Hematopoietic multipotent progenitor cell treated with erythropoietin and hydrocortisone succinate and interleukin-3 and kit ligand, for 17 days (in vitro differentiated cells): ENCODE measurements at places on chromosomes 7 and 10.

- no peak for DNase-seq
Measured at GRCh38 chr7:147569116-147569913, 1021.3 kb upstream of the C7orf33 start.

GRCh38 chr7:109206196-109206595 lies 636.5 kb downstream of the DNAJB9 start:
- no peak for DNase-seq

DNA sequence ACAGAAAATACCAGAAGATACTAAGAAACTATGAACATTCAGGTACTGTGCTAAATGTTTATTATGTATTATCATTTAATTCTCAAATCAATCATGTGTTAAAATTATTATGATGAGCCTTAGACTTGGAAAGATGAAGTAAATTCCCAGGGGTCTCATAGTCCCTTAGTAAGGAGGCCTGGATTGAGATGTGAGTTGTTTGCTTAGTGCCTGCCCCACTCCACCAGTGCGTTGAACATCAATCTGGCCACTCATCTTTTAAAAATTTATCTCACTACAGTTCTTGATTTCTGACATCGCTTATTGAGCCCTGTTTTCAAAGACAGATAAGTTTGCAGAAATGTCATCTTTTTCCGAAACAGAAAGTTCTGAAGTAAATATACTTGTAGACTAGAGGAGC lies 618.4 kb upstream of the SEMA3D start:
- no peak for DNase-seq

DNA sequence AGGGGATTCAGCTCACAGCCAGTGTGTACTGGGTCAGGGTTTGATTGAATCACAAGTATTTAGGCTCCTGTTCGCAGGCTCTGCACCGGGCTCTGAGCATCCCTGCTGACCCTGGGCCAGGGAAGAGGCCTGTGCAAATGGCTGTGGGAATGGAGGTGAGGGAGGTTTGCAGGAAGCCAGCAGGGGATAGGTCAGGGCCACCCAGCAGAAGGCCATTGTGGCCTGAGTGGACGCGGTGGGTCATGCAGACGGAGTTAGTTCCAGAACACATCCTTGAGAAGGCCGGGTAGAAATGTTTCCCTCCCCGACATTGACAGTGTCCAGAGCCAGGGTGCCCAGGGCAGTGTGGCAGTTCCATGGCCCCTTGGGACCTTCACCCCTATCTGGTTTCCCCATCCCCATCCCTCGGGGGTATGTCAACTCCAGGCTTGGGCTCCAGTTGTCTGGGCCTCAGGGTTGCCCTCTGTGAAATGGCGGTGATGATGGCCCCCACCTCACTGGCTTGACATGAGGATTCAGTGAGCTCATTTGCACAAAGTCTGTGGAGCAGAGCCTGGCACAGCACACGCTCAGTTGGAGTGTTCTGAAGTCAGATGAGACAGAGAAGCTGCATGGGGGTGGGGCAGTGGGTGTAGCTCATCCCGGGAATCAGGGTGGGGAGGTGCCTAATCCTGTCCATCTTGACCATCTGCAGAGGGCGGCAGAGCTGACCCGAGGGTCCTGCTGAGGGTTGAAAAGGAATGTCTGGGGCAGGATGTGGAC lies 107.6 kb downstream of the ADCY1 start:
- DNase-seq = no peak

GRCh38 chr10:121302541-121303180 lies 295.6 kb downstream of the FGFR2 start:
- DNase-seq = no peak

DNA sequence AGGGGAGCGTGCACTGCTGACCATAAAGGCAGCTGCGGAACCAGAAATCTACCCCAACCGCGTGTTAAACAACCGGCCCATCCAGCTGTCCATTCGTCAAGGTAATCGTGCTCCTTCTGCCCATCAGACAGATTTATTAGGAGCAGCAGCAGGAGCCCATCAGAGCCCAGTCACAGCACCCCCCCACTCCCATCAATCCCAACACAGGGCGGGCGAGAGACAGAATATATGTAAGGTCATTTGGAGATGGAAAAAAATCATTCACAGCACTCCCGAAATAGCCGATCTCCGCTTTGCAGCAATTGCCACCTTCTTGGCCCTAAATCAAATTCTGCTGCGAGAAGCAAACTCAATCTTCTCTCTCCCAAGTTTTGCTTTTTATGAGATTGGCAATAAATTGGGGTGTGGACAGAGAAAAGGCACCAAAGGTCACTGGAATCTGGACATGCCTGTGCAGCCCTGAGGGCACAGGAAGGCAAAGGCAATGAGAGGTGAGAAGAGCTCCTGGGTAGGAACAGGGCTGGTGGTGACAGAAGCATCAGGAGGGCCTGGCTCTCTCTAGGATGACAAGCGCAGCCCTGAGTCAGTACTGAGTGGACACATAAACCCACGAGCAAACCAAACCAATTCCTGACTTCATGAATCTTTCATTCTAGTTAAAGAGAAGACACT lies 145.0 kb upstream of the ZMIZ1 start:
- DNase-seq = no peak

- no peak for DNase-seq
Measured at GRCh38 chr7:21568762-21569161, 25.9 kb downstream of the DNAH11 start.

DNA sequence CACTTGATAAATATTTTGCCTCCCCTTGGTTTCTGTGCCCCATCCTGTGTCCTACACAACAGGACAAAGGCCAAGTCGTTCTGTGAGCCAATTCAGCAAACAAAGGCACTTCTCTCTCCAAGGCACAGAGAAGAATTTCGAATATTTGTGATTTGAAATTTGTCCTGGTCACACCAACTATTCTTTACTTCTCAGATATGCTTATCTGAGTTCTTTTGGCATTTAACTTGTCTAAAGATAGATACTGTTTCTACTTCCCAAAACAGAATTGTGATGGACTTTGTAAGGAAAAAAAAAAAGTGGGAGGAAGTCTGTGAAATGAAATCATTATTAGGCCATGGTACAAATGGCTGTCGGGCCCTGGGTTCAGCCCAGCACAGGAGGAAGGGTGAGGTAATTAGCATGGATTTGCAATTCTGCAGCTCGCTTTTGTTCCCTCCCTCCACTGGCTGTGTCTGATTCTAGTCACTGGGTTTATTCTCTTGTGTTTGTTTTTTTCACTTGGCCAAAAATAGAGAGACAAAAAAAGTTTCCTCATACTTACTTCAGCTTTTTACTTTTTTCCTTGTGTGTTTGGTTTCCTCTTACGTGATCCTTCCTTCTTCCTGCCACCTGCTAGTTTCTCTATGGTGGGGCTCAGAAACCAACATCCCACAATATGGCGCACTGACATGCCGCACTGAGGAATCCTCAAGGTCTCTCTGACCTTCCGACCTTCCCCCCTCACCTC lies 108.2 kb upstream of the MKLN1 start:
- no peak for DNase-seq

- DNase-seq = no peak
Measured at GRCh38 chr10:125448596-125448995, 234.4 kb downstream of the TEX36 start.

GRCh38 chr10:99674762-99675161 lies 15.5 kb downstream of the ENTPD7 start:
- no peak for DNase-seq

GRCh38 chr10:84484541-84484940 lies 156.2 kb downstream of the CCSER2 start:
- no peak for DNase-seq

- DNase-seq = no peak
Measured at GRCh38 chr7:77571801-77572200, 34.7 kb downstream of the PTPN12 start.

- no peak for DNase-seq
Measured at GRCh38 chr7:9822458-9823290, 1151.0 kb upstream of the PHF14 start.

DNA sequence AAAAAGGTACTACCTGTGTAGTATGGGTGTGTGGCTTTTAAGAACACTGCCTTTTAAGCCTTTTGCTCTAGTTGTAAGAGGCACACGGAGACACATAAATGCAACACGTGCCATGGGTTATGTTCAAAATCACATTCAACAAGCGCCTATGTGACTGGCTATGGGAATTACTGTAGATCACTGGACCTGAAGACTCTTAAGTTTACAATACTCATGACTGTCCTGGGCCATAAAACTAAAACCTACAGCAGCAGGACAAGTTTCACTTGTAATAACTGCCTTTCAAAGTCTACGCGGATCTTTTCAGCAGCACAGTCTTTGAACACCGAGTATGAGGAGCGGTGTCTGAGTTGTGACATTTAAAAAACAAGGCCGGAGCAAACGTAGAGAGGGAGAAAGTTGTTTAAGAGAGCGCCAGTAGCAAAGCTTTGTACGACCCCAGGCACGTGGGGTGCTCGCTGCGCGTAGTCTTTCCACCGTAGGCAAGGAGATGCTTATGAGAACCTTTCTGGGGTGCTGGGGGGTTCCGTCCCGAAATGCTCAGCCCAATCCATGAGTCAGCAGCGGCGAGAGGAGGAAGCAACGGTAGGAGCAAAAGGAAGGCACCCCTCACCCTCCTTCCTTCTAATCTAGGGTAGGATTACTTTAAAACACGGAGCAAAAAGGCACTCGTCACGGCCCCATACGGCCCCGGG lies 662 bp downstream of the DNAJC2 start:
- peak; percentile 41 for DNase-seq

DNA sequence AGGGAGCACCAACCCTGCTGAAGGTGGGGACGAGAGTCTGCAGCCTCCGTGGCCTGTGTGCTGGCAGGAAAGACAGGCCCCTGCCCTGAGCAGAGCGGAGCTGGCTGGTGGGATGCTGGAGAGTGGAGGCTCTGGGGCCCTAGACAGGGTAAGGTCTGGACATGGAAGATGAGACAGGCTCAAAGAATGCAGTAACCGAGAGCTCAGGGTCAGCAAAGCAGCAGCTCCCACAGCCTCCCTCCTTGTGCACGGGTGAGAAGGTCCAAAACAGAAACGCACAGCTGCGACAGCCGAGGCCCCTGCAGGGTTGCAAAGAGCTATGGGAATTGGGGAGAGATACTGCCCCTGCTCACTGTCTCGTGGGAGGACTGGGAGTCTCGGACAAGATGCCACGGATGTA lies 80.5 kb downstream of the TNS3 start:
- DNase-seq = no peak

- DNase-seq = no peak
Measured at GRCh38 chr10:26839966-26840627, 20.7 kb downstream of the ABI1 start.

GRCh38 chr7:44712012-44712411 lies 36.6 kb upstream of the ZMIZ2 start:
- no peak for DNase-seq

DNA sequence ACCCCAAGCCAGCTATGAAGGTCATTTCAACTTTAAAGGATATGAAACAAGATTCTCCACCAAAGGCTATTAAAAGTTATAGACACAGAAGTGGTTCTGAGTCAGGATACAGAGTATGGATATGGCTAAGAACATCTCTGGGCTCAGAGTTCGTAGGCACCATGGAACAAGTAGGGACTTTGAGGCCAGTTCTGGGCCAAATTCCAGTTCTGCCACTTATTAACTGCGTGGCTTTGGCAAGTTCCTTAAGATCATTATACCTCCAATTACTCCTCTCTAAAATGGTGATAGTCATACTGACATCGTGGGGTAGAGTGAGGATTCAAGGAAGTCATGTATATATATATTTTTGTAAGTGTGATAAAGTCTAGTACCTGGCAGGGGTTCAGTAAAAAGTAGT lies 105.8 kb upstream of the NFE2L3 start:
- DNase-seq = no peak

DNA sequence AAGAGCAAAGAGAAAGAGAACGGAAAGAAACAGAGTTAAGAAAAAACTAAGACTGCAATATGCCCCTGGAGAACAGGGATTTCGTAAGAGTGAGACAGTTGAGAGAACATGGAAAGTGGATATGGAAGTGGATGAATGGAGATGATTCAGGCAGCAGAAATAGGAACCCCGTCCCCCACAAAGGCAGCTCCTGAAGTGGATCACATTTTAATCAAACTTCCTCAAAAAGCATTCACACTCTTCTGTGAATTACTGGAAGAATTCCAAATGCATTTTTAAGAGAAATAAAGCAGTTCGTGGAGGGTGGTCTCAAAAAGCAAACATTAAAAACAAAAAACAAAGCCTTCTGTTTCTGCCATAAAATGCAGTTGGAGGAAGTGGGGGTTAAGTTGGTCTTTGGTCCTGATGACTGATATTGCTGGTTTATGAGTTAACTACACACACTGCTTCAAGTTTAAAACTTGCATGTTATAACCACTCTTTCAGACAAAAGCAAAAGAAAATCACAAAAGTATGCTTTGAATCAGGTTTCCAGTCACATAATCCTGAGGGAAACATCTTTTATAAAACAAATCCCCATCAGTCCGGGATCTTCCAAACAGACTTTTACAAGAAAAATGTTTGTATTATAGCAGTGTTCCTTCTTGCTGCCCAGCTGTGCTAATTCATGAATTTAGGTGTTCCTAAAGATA lies 214.3 kb downstream of the FANK1 start:
- DNase-seq = no peak

- no peak for DNase-seq
Measured at GRCh38 chr10:119216127-119216526, 8.8 kb downstream of the GRK5 start.

GRCh38 chr7:105690325-105690945 lies 109.1 kb upstream of the EFCAB10 start:
- no peak for DNase-seq

- no peak for DNase-seq
Measured at GRCh38 chr7:149525280-149525679, 27.7 kb upstream of the ZNF746 start.

- no peak for DNase-seq
Measured at GRCh38 chr7:91291902-91292301, 27.7 kb downstream of the FZD1 start.

DNA sequence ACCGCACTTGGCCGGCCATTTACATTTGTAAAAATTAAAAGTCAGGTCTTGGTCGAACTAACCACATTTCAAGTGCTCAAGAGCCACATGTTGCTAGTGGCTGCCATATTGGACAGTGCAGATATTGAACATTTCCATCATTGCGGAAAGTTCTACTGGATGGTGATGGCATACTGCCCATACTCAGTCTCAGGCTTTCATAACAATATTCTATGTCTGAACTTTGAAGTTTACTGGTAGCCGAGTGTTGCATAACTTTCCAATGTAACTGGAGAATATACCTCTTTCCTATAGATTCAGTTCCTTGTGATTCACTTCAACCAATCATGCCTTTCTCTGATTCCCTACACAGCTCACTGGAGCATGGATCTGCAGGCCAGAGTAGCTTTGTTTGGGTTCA lies 43.7 kb downstream of the PSMC2 start:
- DNase-seq = no peak

DNA sequence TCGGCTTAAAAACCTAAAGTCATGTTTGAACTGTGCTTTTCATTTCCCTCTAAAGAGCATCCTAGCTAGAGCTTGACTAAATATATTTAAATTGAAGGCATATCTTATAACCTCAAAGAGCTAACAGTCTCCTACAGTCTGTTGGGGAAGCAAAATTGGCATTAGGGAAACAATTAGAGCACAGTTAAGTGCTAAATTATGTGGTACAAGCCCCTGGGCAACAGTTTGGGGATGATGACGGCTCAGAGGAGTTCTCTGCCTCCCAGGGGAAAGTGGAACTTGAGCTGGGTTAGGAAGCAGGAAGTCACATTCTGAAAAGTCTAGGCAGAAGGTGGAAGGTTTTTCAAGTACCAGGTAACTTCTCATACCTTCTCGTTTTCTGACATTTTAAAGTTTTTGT lies 18.6 kb upstream of the GOT1 start:
- DNase-seq = no peak
